Ascending aorta (tissue), 2 donors: ENCODE measurements at places on chromosomes 16 and 17. TPM values are rescaled to one million over a fixed set of nuclear protein-coding genes. Genes with fewer than 3 reads are reported as not detected.
A peak's percentile ranks its signal among the peaks of the same experiment; 100 is the strongest.

DNA sequence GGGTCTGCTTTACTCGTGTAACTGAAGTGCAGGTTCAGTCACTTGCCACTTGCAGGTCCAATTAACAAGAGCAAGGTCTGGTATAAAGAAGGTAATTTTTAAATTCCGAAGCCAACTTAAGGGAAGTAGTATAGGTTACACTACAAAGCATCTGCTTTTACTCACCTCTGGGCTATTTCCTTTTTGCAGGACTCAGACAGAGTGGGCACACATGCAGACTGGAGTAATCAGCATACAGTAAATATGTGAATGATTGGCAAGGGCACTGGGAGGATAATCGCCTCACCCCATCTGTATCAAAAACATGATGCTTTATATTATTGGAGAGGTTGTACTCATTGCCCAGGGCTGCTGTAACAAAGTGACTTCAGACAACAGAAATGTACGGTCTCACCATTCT is 160.1 kb upstream of the CDH5 start:
- H3K27ac ChIP-seq = no peak overlapping the region
- H3K4me1 ChIP-seq = no peaks in the 10 kb centered on the region
- no peaks in the 10 kb centered on the region for H3K36me3 ChIP-seq
- no peak for DNase-seq
- no peak overlapping the region for H3K4me3 ChIP-seq

GRCh38 chr16:67441271-67441753 is 10.4 kb downstream of the HSD11B2 start:
- H3K27me3 ChIP-seq = no peaks in the 10 kb centered on the region
- no peak overlapping the region for H3K4me3 ChIP-seq
- H3K4me1 ChIP-seq = no peaks in the 10 kb centered on the region
- H3K36me3 ChIP-seq = peaks cover 31% of the 10 kb centered on the region
- DNase-seq = no peak

GRCh38 chr16:26795184-26795583 is 271.5 kb upstream of the C16orf82 start:
- no peak overlapping the region for H3K27ac ChIP-seq
- H3K4me3 ChIP-seq = no peak overlapping the region
- no peaks in the 10 kb centered on the region for H3K4me1 ChIP-seq
- no peaks in the 10 kb centered on the region for H3K27me3 ChIP-seq
- no peak for DNase-seq

DNA sequence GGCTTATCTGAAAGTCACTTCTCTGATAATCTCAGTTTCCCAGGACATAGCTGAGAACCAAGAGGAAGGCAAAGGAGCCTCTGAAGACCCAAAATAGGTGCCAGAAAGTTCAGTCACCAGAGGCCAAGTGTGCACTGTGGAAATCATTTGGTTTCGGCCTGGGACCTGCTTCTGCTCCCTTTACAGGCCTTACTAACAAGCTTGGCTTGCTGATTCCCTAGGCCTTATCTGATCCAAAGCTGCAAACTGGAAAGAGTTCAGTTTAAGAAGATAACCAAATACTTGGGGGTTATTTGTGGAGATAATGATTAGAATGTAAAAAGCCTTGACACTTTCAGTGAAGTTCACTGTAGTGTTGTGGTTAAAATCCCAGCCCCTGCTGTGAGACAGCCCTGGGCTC is 17.0 kb downstream of the ITGA3 start:
- no peak for DNase-seq
- H3K4me3 ChIP-seq = no peak overlapping the region
- no peaks in the 10 kb centered on the region for H3K27me3 ChIP-seq
- no peaks in the 10 kb centered on the region for H3K4me1 ChIP-seq

DNA sequence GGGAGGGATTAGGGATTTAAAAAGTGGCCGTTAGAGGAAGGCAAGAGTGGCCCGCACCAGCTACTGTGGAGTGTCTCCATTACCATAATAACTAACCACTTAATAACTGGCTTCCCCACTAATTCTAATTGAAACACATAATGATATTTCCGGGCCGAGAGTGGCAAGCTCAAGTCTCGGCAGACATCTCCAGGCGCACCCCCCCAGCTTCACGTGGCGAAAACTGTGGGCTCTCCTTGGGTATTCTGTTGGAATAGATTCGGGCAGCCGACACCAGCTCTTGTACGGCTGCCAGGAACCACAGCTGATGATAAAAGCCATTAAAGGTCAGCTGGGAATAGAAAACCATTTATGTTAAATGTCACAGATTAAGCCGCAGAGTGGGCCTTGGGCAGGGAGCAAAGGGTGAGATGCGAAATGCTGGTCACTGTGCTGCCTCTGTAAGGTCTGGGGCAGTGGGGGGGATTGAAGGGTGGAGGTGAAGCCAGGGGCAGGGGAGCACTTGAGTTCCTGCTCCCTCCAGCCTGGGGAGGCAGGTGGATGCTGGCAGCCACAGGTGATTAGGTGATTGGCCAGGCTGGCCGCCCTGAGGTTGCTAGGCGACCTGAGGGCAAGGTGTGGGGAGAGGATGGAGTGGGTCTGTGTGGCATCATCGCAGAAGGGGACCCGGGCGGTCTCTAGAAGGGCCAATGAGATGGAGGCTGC is 115.6 kb upstream of the SDK2 start:
- H3K36me3 ChIP-seq = no peaks in the 10 kb centered on the region
- no peak overlapping the region for H3K27ac ChIP-seq
- H3K4me3 ChIP-seq = no peak overlapping the region
- H3K4me1 ChIP-seq = peaks cover 10% of the 10 kb centered on the region
- DNase-seq = no peak
- H3K27me3 ChIP-seq = no peaks in the 10 kb centered on the region

GRCh38 chr17:44409309-44410028 is 20.0 kb upstream of the ITGA2B start:
- H3K4me1 ChIP-seq = no peaks in the 10 kb centered on the region
- H3K36me3 ChIP-seq = peaks cover 14% of the 10 kb centered on the region
- DNase-seq = no peak
- H3K27me3 ChIP-seq = no peaks in the 10 kb centered on the region
- H3K27ac ChIP-seq = no peak overlapping the region
- H3K4me3 ChIP-seq = no peak overlapping the region

DNA sequence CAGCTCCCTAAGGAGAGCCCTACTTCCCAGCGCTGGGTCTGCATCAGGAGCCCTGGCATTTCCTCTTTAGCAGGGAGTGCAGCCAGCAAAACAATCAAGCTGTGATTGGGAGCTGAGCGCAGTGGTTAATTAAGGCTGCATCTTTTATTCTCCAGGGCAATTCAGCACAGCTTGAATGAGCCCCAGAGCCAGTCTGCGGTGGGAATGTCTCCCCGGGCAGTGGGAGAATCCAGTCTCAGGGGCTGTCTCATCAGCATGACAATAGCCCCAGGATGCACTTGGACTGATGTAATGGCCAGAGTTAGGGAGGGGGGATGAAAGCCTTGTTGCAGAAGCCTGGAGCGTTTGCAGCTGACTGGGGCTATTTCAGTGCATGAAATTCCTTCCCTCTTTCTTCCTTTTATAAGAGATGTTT is 292.6 kb upstream of the SOX9 start:
- no peak for DNase-seq
- no peaks in the 10 kb centered on the region for H3K4me1 ChIP-seq
- no peak overlapping the region for H3K4me3 ChIP-seq
- no peaks in the 10 kb centered on the region for H3K27me3 ChIP-seq

DNA sequence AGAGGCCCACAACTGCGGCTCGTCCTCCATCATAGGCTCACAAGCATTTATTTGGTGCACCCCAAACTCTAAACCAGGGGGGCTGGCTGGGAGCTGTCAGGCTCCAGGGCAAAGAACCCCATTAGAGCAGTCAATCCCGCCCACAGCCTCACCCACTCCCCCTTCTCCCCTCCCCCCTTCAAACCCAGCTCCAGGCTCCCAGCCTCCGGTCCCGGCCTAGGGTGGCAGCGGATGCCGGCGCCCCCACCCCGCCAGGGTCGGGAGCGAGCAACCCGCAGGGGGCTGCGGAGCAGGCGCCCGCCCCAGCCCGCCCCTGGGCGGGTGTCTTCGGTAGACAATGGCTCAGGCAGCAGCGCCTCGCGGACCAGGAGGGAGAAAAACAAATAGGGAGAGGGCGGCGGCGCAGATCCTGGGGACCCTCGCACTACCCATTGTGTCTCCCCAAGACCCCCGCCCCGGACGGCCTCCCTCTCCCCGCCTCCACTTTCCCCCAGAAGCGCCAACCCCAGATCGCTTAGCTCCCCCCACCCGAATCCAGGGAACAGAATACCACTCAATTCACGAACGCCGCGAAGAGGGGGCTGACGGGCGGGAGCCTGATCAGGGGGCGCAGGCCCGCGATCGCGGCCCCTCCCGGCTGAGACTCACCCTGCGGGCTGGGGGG is 572 bp downstream of the FAM171A2 start:
- peak overlapping the region; percentile 75 for H3K4me3 ChIP-seq
- H3K27me3 ChIP-seq = peaks cover 12% of the 10 kb centered on the region
- no peak for DNase-seq
- no peaks in the 10 kb centered on the region for H3K36me3 ChIP-seq

GRCh38 chr16:49542391-49542891 is 168.8 kb downstream of the C16orf78 start:
- no peak for DNase-seq
- no peaks in the 10 kb centered on the region for H3K27me3 ChIP-seq
- H3K4me3 ChIP-seq = no peak overlapping the region
- H3K27ac ChIP-seq = no peak overlapping the region

DNA sequence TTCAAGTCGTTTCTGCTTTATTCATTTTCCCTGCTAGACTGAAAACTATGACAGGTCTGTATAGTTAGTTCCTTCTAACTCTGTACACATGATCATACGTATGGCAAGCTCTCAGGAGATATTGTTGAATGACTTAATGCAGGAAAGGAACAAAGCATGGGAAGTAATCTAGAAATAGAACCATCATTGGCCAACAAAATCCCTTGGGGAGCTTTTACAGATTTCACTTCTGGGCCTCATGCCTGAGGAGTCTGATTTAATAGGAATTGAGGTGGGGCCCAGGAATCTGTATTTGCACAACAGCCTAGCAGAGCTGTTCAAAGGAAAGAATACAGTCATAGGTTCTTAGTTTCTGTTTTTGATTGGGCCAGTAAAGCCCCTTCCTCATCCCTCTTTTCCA is 229.2 kb downstream of the MAP2K6 start:
- H3K27me3 ChIP-seq = no peaks in the 10 kb centered on the region
- H3K4me3 ChIP-seq = no peak overlapping the region
- no peak for DNase-seq

DNA sequence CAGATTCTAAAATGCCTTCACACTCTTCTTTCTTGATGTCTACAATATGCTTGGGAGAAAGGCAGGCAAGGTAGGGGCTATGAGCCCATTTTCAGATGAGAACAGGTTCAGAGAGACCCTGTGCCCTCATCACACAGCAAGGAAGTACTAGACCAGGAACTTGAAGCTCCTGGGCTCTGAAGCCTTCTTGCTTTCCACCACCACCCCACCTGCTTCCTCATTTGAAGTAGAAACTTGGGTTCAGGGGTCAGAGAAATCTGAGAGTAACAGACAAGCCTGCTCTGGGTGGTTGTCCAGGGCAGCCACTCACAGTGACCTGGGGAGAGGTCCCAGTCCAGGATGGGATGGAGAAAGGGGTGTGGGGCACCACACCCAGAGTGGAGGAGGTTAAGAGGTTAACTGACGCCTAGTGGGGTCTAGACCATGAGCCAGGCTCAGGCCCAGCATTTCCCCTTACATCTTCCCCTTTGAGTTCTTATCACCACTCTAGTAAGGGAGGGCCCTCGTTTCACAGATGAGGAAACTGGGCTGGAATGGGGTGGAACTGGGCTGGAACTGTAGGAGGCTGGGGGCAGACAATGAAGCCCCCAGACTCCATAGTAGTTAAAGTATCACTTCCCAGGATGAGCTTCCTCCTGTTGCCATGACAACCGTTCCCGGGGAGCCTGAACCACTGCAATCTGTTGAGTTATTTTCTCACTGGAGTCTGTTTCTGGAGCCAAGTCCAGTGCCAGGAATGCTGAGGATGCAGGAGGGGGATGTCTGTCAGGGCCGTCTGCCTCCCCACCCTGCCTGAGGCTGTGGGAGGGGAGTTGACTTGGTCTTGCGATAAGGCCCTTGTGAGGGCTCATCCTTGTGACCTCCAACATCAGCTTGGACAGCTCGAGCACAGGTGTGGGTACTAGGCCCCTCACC is 16.2 kb upstream of the PHF12 start:
- H3K36me3 ChIP-seq = no peaks in the 10 kb centered on the region
- no peak overlapping the region for H3K4me3 ChIP-seq
- H3K27me3 ChIP-seq = no peaks in the 10 kb centered on the region
- no peaks in the 10 kb centered on the region for H3K4me1 ChIP-seq

DNA sequence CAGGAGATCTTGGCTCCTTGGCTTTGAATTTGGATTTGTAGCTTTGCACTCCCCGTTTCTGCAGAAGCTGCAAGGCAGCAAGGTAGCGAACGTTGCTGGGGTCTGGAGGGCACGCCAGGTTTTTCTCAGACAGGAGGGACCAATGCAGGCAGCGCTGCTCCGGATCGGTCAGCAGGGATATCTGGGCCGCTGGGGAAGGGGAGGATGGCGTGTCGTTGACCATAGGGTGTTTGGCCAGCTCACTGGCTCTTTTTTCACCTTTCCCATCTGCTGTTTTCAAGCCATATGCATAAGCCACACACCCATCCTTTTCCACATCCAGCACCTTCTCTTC is 15.8 kb downstream of the C16orf46 start:
- no peaks in the 10 kb centered on the region for H3K36me3 ChIP-seq
- no peaks in the 10 kb centered on the region for H3K4me1 ChIP-seq
- no peak overlapping the region for H3K27ac ChIP-seq
- H3K27me3 ChIP-seq = no peaks in the 10 kb centered on the region
- no peak overlapping the region for H3K4me3 ChIP-seq

DNA sequence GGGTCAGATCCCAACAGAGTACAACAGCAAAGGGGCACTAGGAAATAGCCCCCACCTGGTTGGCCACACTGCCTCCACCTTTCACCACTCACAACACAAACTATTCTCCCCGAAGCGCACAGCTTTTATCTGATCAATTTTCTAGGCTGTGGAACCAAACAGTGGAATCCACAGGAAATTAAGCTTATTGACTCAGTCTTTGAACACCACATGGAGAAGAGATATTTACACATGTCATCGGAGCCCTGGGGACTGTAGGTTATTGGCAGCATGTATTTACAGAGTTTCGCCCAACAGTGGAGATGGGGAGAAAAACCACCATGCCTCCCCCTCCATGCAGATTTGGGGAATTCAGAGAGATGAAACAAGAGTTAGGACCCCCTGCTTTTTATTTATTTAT is 154.8 kb downstream of the XYLT1 start:
- H3K4me3 ChIP-seq = no peak overlapping the region
- no peak for DNase-seq
- peaks cover 8% of the 10 kb centered on the region for H3K4me1 ChIP-seq
- H3K27me3 ChIP-seq = no peaks in the 10 kb centered on the region

GRCh38 chr17:27834571-27834970 is 34.2 kb upstream of the NOS2 start:
- H3K4me1 ChIP-seq = no peaks in the 10 kb centered on the region
- H3K4me3 ChIP-seq = no peak overlapping the region
- no peaks in the 10 kb centered on the region for H3K36me3 ChIP-seq
- no peak overlapping the region for H3K27ac ChIP-seq
- no peak for DNase-seq
- H3K27me3 ChIP-seq = no peaks in the 10 kb centered on the region

Gene TBX4
- not detected for total RNA-seq

Gene MED13
- 19.5 TPM for total RNA-seq

Gene FOXJ1
- not detected for total RNA-seq

Gene KRT15
- total RNA-seq = 0.32 TPM

Gene ZG16B
- not detected for total RNA-seq

Gene ASB16
- not detected for total RNA-seq

Gene ETV4
- not detected for total RNA-seq

Gene SHCBP1
- 0.11 TPM for total RNA-seq

Gene ZFPM1
- 5.5 TPM for total RNA-seq

Gene CLEC19A
- total RNA-seq = not detected
